ENCODE measurements at places on chromosomes 1 and 21. TPM values are rescaled to one million over a fixed set of nuclear protein-coding genes. Genes with fewer than 3 reads are reported as not detected.
A peak's percentile ranks its signal among the peaks of the same experiment; 100 is the strongest.

PAQR6 gene
- 1.8 TPM for total RNA-seq

VCAM1 gene
- total RNA-seq: 12.3 TPM

FMO3 gene
- total RNA-seq: 6.1 TPM

WNT9A gene
- 1.1 TPM for total RNA-seq

TNFRSF14 gene
- total RNA-seq: 55.8 TPM

PPIAL4G gene
- under 0.01 TPM for total RNA-seq

OR14K1 gene
- 1.0 TPM for total RNA-seq

HRNR gene
- total RNA-seq: not detected

LAD1 gene
- total RNA-seq: 13.1 TPM

- DNase-seq: no peak
Observed at GRCh38 chr1:95582746-95583145, 348.7 kb downstream of the RWDD3 start.

GRCh38 chr1:61011561-61012263, 70.6 kb upstream of the NFIA start:
- no peak for DNase-seq

DNA sequence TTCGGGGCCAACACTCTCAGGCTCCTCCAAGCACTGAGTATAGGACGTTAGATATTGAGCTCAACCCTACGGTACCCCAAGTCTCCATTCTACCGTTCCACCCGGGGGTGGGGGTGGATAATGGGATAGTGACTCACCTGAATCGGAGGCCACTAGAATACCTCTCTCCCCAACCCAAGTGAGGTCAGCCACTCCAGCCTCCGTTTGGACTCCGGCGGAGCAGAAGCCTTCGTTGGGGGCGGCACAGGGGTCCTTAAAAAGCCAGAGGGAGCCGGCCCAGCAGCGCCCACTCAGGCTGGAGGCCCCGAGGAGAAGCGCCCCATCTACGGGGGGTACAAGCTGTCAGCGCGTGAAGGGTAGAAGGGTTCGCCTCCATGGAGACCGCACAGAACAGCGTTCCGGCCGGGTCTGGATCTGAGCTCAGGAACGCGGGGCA, 556 bp downstream of the WDR77 start:
- DNase-seq: peak; percentile 27

DNA sequence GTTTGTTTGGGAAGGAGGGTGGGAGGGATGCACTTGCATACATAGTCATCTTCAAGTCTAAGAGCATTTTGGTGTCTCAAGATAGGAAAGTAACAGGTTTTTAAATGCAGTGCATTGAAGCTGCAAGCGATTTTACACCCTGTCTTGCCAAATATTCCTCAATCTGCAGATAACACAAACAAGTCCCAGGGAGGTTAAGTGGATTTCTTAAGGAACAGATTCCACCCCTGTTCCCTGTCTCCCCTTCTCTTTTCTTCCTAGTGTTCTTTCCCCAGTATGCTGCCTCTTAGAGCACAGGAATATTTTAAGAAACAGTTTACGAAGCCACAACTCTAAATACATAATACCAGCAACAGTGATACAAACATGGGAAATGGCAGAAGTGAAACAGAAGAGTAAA, 389.9 kb downstream of the PLPP3 start:
- no peak for DNase-seq

DNA sequence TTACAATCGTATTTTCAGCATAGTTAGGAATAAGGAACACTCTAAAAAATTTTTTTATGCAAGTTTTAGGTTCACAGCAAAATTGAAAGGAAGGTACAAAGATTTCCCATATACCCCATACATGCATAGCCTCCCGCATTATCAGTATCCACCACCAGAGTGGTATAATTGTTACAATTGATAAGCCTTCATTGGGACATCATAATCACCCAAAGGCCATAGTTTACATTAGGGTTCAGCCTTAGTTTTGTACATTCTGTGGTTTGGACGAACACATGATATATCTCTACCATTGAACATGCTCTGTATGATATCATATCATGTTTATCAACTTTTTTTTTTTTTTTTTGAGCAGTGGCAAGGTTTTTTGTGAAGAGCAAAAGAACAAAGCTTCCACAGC, 180.0 kb downstream of the SDCCAG8 start:
- no peak for DNase-seq

- DNase-seq: no peak
Observed at GRCh38 chr1:185080422-185080821, 35.1 kb downstream of the RNF2 start.

DNA sequence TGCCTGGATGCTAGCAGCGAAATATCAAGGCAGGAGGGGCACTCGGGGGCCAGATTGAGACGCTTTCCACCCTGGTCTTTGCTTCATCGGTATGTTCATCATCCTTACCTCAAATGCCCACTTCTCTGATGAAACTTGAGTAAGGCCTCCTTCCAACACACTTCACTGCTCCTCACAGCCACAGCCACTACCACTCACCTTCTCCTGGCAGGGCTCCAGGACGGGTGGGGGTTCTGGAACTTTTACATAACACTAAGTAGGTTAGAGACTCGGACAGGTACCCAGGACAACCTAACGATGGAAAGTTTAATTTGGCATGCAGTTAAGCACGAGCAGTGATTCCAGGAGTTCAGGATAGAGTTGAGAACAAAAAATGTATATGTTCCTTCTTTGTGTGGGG, 73.9 kb upstream of the SPAG17 start:
- no peak for DNase-seq

DNA sequence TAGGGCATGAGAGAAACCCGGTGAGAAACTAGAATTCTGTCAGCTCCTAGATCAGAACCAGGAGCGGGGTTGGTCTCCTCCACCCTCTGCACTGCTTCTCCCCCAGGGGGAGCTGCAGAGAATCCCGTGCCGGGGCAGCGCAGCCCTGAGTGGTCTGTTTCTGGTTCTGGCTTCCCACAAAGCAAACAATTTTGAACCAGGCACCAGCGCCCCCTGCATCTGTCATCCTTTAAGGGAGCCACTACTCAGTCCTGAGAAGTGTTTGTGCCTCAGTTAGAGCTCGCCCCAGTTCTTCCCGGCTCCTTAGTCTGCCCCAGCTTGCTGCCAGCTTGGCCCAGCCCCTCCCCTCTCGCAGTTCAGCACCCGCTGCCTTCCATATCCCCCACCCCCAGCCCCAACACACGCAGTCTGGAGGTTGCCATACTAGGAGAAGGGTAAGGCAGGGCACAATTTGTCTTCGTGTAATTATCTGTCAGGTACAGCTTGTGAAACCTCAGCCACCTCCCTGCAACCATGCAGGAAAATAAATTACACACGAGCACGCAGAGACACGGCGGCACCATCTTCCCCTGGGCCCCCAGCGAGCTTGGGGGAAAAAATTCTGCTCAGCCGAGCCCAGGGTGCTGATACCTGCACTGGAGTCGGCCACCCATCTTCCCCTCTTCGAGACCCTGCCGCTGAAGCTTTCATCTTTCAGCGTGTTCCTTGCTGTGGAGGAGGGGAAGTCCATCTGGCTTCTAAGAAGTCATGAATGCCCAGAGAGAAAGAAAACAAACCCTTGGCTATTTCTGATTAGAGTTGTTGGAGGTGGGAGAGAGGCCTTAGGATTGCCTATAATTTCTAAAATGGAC, 62.6 kb upstream of the CD1D start:
- no peak for DNase-seq

DNA sequence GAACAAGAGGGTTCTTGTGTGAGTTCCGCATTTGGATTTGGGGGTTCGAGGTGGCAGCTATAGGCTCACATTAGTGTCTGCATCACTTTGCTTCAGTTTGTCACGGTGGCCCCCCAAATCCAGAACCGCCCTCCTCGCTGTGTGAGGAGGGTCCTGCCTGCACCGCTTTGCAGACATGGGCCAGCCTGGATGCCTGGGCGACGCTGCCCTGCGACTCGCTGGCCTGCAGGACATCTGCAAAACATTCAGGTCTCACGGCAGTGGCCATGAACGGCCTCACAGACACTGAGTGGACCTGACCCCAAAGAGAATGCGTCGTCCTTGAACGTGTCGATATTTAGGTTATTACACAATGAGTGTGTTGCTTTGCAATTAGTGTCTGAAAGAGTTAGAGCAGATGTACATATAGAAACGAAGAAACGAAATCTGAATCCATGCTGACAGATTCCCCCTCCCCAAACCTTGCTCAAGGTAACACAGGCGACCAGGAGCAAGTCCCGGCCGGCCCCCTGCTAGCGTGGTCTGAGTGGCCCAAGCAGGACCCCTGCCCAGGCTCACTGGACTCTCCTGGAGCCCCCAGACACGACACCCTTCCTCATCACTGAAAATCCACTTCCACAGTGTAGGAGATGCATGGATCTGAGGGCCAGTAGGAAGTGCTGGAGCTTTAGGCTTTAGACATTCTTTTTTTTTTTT, 20.4 kb downstream of the PDE9A start:
- DNase-seq: no peak

GRCh38 chr1:109657970-109658369, 2.1 kb downstream of the GSTM4 start:
- no peak for DNase-seq

DNA sequence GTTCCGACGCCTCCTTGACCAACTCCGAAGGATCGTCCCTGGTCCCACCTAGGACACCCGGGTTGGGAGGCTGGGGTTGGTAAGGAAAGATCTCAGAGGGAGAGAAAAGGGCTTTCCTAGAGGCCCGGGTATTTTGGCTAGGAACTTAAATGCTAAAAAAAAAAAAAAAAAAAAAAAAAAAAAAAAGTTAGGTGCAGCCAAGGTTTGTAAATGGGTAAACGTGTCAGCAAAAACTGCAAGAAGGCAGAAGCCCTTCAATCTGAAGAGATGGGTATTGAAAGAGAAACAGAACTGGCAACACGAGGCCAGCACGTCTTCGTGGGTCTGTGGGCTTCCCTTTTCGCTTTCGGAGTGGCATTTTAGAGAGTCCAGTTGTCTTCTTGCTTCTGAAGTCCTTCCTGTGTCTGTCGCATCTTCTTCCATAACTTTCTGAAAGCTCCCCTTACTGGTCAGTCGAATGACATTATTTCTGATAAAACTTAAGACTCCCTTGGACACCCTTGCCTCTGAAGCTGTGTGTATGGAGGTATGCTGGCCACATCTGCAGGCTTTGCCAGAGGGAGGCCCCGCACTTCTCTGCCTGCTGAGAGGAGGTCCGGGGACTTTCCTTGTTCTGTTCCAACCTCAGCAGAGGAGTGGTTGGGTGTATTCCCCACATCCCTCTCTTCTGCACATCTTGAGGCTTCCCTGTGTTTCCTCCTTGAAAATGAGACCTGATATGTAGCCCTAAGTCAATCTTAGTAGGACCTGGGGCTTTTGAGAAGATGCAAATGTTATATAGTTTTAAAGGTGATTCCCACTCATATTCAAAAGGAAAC, 745 bp downstream of the RCSD1 start:
- DNase-seq: no peak

DNA sequence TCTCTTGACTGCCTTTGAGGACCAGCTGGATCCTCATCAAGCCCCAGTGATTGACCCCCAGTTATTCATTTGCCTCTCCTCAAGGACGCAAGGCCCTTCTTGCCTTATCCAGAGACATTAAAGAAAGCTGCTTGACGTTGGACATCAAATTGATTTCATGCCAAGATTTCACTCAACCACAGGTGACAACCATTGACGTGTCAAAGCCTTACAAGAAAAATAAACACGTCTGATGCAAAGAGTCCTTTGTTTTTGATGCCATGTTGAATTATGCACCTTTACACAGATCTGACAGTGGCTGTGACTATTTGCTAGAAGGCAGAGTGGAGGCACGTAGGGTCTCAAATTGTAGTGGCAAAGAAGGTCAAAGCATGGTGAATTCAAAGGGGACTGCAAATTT, 666.2 kb upstream of the CAMK1G start:
- DNase-seq: no peak

- no peak for DNase-seq
Observed at GRCh38 chr1:196481616-196482015, 126.6 kb downstream of the KCNT2 start.

DNA sequence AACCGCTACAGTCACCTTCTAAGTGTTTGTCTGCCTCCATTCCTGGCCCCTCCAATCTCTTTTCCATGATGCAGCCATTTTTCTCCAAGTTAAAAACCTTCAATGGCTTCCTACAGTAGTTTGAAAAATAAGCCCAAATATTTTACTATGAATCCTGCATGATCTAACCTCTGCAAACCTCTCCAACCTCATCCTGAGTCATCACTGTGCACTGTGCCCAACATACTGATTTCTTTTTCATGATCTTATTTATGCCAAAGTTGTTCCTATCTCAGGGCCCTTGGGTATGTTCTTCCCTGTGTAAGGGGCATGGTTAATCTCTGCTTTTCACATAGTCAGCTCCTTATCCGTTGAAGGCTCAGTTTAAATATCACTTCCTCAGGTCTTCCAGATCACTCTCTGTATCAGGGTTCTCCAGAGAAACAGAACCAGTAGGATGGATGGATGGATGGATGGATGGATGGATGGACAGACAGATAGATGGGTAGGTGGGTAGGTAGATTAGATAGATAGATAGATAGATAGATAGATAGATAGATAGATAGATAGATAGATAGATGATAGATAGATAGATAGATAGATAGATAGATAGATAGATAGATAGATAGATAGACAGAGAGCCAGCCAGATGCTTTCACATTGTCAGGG, 18.1 kb upstream of the PTPN14 start:
- no peak for DNase-seq

DNA sequence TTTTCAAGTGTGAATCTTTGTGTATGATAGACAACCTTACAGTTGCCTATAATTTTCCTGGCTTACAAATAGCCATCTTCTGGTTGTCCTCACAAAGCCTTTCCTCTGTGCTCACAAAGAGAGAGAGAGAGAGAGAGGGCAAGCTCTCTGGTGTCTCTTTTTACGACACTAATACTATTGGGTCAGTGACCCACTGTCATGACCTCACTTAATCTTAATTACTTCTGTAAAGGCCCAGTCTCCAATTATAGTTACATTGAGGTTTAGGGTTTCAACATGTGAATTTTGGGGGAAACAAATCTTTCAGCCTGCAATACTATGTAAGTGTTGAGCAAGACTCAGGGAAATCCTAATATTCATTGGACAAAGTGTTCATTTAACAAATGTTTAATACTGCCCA, 167.4 kb upstream of the COL11A1 start:
- no peak for DNase-seq

GRCh38 chr1:50970931-50971582, 1.0 kb downstream of the CDKN2C start:
- DNase-seq: no peak

DNA sequence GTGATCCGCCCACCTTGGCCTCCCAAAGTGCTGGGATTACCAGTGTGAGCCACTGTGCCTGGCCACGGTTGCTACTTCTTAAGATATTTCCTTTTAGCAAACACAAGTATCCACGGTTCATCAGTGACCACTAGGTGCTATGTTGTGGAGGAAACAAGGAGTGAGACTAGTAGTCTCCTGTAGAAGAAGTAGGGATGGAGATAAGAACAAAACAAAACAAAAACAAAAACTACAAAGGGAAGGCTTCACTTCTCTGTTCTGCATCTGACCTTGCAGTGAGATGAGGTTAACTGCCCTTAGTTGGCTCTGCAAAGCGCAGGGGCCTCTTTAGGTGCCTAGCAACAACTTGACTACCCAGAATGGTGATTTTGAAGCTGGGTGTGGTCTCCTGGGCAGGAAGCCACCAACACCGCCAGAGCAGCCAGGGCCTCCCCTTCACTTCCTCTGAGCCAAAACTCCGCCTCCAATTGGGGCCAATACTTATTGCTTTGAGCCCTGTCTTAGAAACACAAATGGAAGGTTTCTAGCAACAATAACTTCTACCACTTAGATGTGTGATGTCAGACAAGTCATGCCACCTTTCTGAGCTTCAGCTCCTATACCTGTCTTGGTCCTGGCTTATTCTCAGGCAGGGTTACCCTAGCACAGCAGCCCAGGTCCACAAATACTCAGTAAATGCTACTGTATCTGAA, 12.8 kb upstream of the CDC42 start:
- DNase-seq: no peak

GRCh38 chr1:79532555-79532954, 526.0 kb upstream of the ADGRL4 start:
- no peak for DNase-seq
